ENCODE measurements at places on chromosomes 5 and 9.

DNA sequence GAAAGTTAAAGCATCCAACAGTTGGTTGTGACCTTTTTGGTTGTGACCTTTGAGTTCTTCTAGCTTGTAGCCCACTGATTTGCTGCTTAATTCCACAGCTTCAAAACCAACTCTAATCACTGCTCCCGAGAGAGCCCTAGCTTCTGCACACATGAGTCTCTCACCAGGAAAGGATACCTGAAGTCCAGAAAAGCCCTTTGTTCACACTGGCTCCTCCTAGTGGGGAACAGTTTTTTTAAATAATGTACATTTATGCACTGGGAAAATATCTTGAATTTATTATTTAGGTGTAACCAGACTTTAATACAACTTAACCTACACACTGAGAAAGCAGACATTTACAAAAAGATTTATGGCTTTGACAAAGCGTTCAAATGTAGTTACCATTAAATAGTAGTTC lies 120.2 kb upstream of the CCDC152 start:
- DNase-seq: peak; percentile 19

DNA sequence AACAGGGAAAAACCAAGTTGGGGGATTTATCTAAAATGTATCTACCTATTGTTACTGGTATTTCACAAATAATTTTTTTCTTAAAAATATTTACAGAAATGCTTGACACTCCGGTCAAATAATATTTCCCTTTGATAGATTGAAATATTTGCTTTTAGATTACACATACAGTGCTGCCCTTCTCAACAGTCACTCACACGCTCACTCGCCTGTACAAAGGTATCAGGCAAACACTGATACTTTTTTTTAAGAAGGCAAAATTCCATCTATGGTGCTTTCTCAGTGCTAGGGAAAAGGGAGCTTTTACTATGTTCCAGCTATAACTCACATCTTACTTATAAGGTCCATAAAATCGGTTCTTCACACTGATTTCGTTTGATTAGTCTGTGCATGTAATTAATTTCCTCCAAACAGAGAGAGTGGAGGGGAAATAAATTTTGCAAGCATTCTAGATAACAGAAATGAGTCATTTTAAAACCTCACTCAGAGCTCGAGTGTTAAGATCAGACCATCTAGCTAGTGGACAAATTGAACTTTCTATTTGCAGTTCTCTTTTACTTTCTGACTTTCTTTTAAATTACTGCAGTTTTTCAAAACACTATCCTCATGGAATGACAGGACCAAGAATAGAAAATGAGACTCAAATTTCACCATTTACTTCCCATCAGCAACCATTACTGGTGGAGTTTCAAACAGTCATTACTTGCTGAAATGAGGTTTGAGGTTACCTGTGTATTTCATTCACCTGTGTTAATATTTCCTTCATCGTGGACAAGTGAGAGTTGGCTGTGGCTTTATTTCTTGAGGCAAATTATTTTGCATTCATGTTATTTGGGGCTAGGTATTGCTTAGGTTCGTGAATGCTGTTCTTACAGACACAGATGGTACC lies 273.2 kb downstream of the RAB3C start:
- DNase-seq: no peak

DNA sequence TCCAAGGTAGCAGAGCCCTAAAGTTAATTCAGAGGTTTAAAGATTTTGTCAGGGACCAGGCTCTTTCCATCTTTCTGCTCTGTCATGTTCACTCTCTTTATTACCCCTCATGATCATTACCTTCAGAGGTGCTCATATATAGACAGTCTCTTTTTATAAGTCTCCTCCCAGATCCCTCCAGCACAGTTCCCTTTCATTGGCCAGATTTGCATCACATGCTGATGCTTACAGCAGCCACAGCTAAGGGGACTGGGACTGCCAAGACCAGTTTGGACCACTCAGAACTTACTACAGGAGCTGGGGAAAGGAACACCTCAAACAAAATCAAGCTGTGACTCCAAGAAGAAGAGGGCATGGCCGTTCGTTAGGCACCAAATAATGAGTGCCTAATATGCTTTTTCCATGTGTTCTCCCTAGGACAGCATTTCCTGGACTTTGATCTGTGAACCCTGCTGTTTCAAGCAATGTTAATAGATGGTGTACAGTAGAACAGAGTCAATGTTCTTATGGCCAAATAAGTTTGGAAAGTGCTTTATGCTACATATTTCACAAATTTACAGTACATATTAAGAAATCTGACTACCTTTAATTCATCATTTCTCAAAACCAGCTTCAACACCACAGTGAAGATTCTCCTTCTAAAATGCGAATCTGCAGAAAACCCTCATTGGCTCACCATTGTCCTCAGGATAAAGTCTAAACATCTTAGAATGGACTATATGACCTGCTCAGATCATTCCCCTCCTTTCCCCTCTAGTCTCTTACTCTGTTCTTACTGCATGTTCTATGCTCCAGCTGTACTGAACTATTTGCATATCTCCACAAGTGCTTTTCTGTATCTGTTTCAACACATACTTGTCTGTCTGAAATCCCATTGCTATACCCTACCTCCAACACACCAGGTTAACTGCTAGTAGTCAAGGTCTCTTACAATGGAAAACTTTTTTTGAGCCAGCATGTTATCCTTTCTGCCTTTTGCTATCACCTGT lies 3.4 kb downstream of the C5orf58 start:
- DNase-seq: no peak

DNA sequence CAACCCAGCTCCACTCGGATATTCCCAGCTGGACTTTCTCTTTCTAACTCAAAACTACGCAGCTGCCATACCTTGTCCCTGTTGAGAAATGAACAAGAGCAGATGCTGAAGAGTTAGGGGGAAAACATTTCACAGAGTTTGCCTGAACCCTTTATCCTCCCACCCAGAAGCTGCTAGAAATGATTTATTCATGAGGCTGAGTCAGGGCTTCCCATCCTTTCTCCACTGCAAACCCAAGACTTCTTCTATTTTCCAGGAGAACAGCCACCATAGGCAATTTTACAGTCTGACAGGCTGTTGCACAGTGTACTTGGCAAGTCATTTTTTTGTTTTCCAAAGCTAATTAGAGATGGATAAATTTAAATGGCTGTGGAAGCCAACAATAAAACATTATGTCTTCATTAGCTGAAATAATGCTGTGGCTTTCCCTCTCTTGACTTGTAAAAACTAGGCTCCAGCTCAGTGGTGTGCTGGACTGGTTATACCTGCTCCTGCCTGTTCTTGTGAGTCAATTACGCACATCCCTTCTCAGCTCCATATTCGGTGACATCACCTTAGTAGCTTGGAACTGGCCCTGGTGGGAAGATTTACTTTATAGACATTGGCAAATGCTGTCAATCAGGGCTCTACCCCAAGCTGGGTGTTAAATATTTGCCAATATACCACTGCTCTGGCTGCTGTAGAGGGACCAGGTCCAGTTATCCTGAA lies 71.9 kb downstream of the KIF4B start:
- no peak for DNase-seq

- peak; percentile 38 for DNase-seq
These were observed at the start of gene LHX6 for GRCh38 chr9:122228568-122229484. Gene LHX6, minus strand, starts transcription at chr9:122228957. Its CDS starts 217 bp downstream, at chr9:122228740.

- DNase-seq: peak; percentile 30
These were observed 733 bp downstream of the COL23A1 start for GRCh38 chr5:178589180-178590140.

All from B cell (primary cell).